ENCODE measurements at places on chromosomes 5 and 9.
A peak's percentile ranks its signal among the peaks of the same experiment; 100 is the strongest.

- DNase-seq = peak; percentile 41
Observed at GRCh38 chr9:76530458-76531110, 71.6 kb downstream of the GCNT1 start.

GRCh38 chr5:176548967-176549444 lies at the start of gene CDHR2:
TSS of gene CDHR2 (plus strand) at chr5:176549342. CDS start at chr5:176565353, 16,011 bp downstream.
- DNase-seq = no peak

- peak; percentile 45 for DNase-seq
Observed at GRCh38 chr9:131385296-131385695, 8.6 kb upstream of the PRRC2B start.

GRCh38 chr5:93598091-93599000 lies 15.3 kb downstream of the NR2F1 start:
- peak; percentile 82 for DNase-seq

GRCh38 chr5:37075399-37075950 lies 173.7 kb downstream of the CPLANE1 start:
- DNase-seq = no peak

DNA sequence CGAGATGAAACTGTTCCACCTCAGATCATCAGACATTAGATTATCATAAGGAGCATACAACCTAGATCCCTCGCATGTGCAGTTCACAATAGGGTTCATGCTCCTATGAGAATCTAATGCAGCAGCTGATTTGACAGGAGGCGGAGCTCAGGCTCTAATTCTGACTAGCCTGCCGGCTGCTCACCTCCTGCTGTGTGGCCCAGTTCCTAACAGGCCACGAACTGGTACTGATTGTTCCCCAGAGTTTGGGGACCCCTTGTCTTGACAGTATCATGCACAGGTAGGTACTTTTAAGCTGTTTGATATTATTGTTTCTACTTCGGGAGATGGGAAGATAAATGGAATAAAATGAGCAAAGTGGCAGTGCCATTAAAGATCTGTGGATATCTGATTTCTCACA lies 66.9 kb downstream of the ZCCHC7 start:
- DNase-seq = no peak

DNA sequence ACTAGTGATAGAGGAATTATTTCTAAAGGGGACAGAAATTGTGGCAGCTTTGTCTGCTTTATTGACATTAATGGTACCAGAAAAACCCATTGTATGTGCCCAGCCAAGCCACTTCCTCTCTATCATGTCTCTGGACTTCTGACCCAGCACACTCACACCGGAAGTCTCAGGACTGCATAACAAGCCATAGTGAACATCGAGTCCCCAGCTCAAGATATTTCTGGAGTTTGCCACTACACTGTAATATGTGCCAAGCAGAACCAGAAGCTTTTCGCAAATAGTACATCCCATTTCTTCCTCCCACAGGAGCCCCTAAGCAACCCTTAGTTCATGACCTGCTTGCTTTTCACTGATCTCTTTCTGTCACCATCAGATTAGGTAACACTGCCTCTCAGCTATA lies 187.4 kb upstream of the GHR start:
- no peak for DNase-seq

DNA sequence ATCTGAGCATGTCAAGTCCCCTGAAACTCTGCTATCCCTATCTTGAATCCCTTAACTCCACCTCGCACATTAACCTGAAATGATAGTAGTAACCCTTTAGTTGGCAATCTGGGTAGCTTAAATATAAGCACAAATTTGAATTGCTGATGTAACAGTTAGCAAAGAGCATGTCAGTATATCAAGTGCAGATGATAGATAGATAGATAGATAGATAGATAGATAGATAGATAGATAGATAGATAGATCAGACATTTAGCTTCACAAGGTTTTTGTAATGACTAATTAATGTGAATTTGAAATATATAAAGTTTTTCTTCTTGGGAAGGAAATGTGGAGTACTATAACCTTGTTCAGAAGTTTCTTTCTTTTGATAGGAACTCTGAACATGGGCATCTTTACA lies 30.4 kb upstream of the KIF2A start:
- no peak for DNase-seq
